ENCODE measurements at places on chromosomes 4 and X. TPM values are rescaled to one million over a fixed set of nuclear protein-coding genes. Genes with fewer than 3 reads are reported as not detected.

NOX1 gene
- not detected for total RNA-seq

LEF1 gene
- 3.0 TPM for total RNA-seq

CLDN34 gene
- total RNA-seq: not detected

GBA3 gene
- total RNA-seq: not detected

IL9R gene
- 0.23 TPM for total RNA-seq

CT45A10 gene
- not detected for total RNA-seq

DNA sequence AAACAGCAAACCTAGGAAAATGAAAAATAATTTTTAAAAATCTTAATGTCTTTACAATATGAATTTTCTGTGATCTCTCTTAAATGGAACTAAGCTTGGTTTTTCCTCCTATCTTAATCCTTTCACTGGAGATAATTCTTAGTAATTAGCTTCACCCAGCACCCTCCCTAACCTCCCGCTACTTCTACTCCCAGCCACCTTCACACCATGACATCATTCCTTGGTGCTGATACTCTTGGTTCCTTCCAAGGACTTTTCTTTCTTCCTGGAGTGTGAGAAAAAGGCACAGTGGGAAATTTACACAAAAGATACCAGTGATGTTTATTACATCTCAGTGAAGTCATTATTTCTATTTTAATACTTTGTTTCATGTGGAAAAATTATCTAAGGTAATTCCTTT is 163.6 kb upstream of the PLAC1 start:
- DNase-seq: no peak

DNA sequence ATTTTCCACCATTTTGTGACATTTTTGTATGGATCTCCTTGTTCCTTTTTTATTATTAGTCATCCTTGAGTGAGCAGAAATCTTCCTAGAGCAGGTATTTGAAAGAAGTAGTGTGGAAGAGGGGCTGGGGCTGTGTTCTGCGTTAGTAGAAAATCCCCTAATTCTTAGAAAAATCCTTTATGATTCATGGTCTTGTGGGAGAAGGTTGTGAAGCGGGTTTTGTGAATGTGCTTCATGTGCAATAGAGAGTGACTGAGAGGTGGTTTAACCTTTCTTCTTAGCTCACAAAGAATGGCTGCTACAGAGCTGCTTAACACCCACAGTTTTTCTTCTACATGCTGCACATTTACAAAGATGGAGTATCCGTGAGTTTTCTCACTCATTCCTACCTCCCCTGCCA is 220.5 kb downstream of the IDS start:
- no peak for DNase-seq

DNA sequence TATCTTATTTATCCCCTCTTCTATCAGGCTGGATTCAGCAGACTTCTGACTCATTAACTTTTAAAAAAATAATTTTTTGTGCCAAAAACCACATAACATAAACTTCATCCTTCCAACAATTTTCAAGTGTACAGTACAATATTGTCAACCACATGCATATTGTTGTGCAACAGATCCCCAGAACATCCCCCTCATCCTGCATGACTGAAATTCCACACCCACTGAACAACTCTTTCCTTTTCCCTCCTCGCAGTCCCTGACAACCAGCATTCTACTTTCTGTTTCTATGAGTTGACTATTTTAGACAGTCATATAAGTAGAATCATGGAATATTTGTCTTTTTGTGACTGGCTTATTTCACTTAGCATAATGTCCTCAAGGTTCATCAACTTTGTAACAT is 2.2 kb upstream of the MID2 start:
- peak; percentile 56 for DNase-seq

DNA sequence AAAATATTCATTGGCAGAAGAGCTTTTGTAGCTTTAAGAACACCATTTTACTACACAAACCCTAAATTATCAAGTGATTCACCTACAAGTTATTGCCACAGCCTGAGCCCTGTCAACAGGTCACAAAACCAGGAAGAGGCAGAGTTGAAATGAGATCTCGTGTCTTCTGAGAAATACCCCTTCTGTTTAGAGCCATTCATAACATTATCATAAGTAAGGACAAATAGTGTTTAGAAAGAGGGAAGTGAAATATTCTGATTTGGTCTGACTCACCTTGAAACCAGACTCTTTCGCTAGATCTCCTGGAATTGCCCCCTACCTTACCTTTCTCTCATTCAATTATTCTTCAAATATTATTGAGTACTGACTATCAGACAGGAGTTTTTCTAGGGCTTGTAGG is 5.9 kb downstream of the ETDB start:
- no peak for DNase-seq

GRCh38 chrX:21632027-21632426 is 26.1 kb downstream of the KLHL34 start:
- no peak for DNase-seq

DNA sequence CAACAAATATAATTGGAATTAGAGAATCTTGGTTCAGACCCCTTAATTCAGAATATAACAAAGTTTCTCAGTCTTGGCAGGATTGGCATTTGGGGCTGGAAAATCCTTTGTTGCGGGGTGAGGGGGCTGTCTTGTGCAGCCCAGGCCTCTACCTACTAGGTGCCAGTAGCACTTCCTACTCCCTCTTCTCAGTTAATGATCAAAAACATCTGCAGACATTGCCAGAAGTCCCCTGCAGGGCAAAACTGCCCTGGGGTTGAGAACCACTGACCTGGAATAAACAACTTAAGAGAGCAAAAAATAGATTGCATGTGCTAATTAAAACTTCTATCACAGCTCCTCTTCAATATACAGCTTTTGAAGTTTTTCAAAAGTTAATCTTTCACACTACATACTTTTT is 36.7 kb upstream of the CXorf38 start:
- DNase-seq: no peak

GRCh38 chrX:23884427-23885024 is 23.2 kb downstream of the APOO start:
- peak; percentile 47 for DNase-seq

DNA sequence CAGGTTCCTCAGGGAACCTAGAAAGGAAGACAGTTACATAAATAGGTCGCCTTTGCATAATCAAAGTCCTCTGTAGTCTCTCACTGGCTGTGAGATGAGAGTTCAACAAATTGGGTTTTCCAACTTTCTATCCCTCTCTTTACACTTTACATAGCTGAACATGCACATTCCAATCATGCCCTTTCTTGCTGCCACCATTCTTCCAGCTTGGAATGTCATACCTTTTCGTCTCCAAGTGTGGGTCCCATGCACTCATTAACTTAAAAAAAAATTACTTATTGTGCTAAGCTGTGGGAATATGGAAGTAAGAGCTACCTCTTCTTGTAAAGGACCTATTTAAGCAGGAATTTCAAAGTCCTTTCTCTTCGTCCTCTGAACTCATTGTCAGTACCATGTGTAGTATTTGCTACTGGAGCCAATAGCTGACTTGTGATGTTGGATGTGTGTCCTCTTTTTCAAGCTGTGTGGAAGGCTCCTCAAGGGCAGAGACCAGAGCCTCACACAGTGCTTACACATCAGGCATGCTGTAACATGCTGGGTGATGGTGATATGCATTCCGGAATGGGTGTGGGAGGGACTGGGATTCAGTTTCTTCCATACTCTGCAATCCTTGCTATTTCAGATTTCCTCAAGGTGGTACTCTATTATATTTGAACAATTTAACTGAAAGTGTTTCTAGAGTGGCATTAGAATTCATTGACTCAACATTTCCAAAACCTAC is 7.1 kb downstream of the ENOPH1 start:
- DNase-seq: peak; percentile 91

DNA sequence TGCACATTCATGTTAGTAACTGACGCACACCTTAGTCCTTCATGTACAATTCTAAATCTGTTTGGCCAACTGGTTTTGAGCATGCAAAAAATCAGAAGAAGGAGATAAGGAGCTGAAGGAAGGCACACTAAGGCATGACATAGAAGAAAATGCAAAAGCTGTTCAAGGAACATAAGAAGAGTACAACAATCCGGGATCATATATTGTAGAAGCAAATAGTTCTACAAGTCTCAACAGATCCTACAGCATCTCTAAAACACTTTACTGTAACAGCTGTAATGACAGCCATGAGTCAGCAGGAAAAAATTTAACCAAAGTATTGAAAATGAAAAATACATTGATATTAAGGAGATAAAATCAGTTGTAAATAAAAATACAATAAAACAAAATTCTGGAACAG is 57.7 kb downstream of the KLHL13 start:
- no peak for DNase-seq

Data from MCF 10A (cell line).